Ovary (tissue), 10 donors: ENCODE measurements at places on chromosomes 1 and 21. TPM values are rescaled to one million over a fixed set of nuclear protein-coding genes. Genes with fewer than 3 reads are reported as not detected.

The GORAB gene
- 9.7 TPM for polyA plus RNA-seq

- H3K4me1 ChIP-seq: peaks cover 2% of the 10 kb centered on the region
- H3K27ac ChIP-seq: no peak overlapping the region
- H3K4me3 ChIP-seq: no peak overlapping the region
These were observed 146.4 kb downstream of the KIF26B start for GRCh38 chr1:245301162-245301580.

GRCh38 chr21:36479415-36480402 is at the start of gene CLDN14:
TSS of gene CLDN14 (minus strand) at chr21:36480122. CDS start at chr21:36461695, 18,427 bp downstream.
- no peaks in the 10 kb centered on the region for H3K27me3 ChIP-seq
- no peak within 1 kb of the TSS for H3K4me3 ChIP-seq
- H3K36me3 ChIP-seq: no peaks in the 10 kb centered on the region
- peaks cover 3% of the 10 kb centered on the region for H3K4me1 ChIP-seq

GRCh38 chr1:64962441-64962840 is 3.9 kb downstream of the JAK1 start:
- H3K27me3 ChIP-seq: no peaks in the 10 kb centered on the region
- no peak overlapping the region for H3K27ac ChIP-seq
- no peak for DNase-seq
- H3K36me3 ChIP-seq: no peaks in the 10 kb centered on the region
